ENCODE measurements at places on chromosomes 3 and 15.
A peak's percentile ranks its signal among the peaks of the same experiment; 100 is the strongest.

DNA sequence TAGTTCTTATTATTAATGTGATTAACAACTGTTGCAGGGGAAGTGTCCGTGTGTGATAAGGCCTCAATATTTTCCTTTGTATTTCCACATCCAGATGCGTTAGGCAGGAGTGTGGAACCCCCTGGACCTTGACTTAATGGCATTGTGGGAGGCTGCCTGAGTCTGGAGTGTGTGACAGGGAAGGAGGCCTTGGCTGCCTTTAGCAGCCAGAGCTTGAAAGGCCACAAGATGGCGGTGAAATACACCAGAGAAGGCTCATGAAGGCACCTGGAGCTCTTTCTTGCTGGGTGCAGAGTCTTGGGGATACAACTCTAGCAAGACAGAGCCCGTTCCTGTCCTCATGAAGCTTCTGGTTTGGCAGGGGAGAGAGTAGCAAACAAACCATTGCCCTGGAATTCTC, 36.9 kb downstream of the POLR2M start:
- no peak for DNase-seq

GRCh38 chr3:72306800-72307341, 521.9 kb upstream of the PROK2 start:
- DNase-seq = no peak

GRCh38 chr3:89145995-89146394, 38.6 kb downstream of the EPHA3 start:
- no peak for DNase-seq

GRCh38 chr3:34305266-34305665, 506.8 kb downstream of the PDCD6IP start:
- DNase-seq = no peak

GRCh38 chr3:64918989-64919388, 231.2 kb upstream of the ADAMTS9 start:
- DNase-seq = no peak

DNA sequence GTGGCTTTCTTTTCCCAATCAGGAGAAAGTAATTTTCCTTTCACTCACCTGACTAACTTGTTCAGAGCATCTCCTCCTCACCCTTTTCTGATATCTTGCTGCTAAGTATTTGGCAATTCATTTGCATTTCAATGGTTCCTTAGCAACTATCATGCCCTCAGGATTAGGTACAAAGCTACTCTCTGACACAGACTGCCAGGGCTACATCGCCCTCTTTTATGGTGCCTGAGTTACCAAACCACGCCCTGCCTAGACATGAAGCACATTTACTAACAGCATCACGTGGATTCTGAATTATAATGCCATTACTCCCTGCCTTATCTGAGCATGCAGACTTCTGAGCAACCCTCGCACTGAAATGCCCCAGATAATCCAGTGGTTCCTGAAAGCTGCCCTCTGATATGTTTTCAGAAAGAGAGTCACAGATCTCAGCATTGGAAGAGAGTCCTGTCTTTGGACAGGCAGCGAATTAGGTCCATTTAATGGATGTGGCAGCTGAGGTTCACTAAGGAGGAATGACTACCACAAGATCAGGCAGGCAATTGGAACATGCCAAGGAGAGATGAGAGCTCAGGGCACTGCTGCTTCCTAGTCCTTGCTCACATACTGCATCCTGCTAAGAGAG, 14.5 kb downstream of the EPHB1 start:
- no peak for DNase-seq

GRCh38 chr3:161336661-161337060, 34.7 kb downstream of the SPTSSB start:
- DNase-seq = no peak

- no peak for DNase-seq
Measured at GRCh38 chr3:187788984-187789857, 44.0 kb upstream of the BCL6 start.

DNA sequence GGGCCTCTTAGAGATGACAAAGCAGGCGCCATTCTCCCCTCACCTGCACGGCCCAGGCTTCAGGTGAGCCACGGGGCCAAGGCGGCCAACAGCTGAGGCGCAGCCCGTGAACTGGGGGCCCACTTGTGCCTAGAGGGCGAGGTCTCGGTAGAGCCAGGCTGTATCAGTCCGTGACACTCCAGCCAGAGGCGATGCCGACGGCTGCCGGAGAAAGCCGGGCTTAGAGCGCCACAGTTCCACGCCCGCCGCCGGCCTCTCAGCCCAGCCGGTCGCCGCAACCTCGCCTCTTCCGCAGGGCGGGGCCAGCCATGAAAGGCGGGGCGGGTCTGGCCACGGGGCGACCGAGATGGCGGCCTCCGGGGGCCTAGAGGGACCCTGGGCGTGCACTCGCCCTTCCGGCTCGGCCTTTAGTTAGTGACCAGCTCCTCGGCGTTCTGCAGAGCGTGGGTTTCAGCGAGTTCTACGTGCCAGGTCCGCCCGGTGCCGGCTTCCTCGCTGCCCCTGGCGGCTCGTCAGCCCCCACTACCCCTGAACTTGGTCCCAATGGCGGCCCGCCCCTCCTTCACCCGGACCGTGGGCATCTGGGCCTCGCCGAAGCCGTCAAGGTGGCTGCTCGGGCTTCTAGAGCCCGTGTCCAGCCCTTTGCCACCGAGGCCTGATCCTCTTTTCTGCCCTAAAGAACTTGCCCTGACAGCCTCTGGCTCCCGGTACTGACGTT, at the start of gene ZNF621:
ZNF621 (plus strand) TSS at position 393 of the 718 bp plus-strand sequence. CDS start 881 bp downstream, outside the sequence.
- DNase-seq = peak; percentile 43

DNA sequence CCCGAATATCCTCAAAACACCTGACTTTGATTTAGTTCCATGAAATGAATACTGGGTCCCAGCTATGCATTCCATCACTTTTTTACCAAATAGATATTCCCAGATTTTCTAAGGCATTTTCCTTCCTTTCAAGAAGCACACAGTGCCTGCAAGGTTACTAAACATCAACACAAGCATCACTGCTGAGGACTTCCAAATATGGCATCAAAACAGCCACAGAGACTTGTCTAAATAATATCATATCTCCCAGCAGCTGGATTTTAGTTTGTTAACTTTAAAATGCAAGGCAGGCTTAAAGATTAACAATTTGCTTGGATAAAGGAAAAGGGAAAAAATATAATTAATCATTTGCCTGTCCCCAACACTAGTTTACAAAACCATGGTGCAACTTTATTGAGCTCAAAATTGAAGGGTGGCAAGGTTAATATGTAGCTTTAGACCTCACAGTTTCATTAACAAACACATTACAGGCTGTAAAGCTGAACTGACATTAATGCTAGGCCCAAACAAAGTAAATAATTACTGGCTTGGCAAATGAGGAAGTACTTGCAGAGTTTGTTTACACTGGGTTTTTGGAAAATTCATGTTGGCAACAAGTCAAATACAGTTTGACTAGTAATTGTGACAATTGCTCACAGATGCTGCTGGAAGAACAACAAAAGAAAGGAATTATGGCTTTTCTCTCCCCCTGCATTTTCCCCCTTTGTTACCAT, 401.7 kb upstream of the CDIN1 start:
- no peak for DNase-seq

DNA sequence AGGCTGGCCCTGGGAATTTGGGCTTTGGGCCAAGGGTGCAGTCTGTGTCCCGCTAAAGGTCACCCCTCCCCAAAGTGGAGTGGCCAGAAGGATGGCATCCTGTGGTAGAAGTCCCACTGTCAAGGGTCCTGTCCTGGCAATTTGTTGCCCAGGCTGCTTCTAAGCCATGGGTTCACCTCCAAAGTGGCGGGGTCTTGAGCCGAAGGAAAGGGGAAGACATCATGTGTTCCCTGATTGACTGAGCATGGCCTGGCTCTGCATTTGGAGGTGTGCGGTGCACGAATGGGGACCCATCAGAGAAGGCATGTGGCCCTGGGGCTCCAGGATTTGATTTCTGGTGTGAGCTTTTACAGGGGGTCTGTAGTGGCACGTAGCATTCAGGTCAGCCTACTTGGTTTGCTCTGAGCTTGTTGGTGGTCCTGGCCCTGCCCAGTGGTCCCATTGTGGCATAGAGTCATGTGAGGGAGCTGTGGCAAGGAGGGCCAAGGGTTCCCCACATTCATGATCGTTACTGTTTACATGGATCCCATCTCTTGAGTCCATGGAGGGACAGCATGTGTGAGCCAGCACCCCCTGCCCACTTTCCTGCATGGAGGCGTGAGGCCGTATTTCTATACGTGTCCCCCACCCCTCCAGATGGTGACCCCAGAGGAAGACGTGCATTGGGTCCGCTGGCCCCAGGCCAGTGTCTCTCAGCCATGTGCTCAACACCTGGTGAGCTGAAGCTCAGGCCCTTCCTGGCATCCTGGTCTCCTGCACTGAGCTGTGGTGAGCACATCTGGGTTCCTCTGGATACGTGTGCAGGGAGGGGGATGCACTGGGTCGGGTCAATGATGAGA, 225.1 kb downstream of the SNRPN start:
- DNase-seq = no peak

DNA sequence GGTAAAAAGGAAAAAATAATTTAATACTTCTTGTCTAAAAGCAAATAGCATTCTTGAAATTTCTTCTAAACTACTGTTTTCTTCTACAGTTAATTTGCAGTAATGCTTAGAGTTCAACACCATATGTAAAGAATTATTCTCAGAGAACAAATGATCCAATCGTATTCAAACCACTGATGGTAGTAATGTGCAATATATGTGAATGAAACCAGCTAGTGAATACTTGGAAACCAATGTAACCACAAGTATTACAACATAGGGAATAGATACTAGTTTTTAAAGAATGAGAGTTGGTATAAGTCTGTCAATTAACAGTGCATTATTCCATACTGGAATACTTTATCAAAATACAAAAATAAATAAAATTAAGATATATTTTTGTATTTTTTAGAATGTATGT, 850.0 kb downstream of the DIPK2A start:
- no peak for DNase-seq

DNA sequence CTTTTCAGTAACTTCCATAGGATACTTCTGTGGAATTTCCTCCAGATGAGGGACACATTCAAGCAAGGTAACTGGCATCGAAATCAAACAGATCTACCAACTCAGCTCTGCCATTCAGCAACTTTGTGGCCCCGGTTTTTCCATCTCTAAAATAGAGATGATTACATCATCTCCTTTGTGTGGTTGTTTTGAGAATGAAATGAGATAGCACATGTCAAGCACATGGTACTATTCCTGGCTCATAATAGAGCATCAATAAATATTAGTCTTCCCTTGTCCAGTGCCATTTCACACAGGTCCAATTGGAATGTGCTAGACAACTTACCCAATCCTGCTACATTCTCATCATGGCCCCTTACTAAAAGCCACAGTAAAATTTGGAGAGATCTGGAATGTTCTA, 24.2 kb upstream of the TM4SF4 start:
- no peak for DNase-seq

DNA sequence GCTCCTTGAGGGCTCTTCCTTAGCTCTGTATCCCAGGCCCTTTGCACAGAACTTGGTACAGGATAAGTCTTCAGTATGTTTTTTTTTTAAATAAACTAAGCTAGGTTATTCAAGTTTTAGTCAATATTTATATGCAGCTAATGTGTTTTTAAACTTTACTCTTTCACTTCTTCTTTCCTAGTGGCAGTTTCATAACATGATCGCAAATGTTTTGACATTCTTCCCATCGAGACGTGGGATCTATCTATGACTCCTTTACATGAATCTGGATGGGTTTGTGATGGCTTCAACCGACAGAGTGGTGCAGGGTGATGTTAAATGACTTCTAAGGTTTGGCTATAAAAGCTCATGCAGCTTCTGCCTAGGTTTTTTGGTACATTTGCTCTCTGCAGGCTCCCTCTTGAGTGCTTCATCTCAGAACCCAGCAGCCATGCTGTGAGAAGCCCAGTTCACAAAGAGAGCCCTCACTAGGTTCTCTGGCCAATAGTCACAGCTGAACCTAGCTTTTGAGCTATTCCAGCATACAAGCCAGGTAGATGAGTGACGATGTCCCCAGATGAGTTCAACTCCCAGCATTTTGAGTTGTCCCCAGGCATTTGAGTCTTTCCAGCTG, 13.5 kb upstream of the MECOM start:
- no peak for DNase-seq

- no peak for DNase-seq
Measured at GRCh38 chr3:34008836-34009809, 210.7 kb downstream of the PDCD6IP start.

DNA sequence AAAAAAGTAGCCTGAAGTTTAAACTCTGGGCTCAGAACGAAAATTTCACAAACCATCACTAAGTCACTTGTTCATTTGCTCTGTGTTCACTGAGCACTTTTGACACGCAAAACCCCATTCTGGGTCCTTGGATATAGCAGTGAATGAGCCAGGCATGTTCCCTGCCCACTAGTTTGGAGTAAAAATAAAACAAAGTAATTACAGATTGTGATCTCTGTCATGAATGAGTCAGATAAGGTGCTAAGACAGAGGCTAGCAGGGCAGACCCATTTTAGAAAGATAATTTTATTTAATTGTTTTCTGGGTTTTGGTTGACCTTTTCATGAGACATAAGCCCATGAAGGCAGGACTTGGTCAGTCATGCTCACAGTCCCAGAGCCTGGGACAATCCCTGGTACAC, 84.1 kb upstream of the ARHGEF3 start:
- DNase-seq = no peak

DNA sequence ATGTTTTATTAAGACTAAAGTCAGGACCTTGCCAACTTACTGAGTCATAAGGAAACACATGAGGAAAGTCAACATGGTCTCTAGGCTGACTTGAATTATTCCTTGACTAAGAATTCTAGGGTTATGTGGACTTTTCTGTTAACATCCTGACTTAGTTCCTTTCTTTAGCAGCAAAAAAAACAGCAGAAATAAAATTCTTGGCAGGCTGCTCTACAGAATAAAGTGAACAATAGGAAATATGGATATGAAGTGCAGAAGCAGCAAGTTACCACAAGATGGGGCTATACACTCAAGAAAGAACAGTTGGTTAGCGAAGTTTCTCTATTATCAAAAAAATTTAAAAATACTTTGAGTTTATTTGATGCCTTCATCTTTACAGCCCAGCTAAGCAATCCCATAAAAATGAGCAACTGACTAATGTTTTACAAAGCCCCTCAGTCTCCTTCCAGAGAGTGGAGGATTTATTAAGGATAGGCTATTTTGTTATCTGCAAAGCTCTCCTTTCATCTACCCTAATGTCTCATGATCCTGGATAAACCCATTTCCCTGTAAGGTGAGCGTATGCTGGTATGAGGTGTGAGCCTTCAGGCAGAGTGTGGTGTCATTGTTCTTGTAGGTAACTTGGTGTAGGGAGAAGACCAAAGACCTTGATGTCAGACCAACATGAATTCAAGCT, 23.1 kb upstream of the MCCC1 start:
- DNase-seq = no peak

- no peak for DNase-seq
Measured at GRCh38 chr3:23402728-23403492, 199.8 kb downstream of the UBE2E2 start.

DNA sequence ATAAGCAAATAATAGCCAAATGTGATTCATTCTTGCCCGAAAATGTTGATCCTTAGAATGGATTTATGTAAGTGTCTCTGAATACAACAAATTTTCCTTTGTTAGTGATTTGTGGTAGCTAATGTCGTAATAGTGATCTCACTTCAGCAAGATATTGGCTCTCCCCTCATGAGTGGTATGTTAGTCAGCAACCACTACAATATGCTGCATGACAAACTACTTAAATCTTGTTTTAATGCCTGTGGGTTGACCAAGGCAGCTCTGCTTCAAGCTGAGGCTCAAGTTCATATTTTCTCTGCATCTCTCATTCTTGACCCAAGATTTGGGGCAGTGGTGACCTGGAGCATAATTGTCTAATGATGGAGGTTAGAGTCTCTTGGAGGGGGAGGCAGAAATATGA, 49.8 kb upstream of the GALNT15 start:
- DNase-seq = no peak

All from GM12878 (cell line).